Left ventricle myocardium superior (tissue), 1 donor: ENCODE measurements at places on chromosomes 4 and X. TPM values are rescaled to one million over a fixed set of nuclear protein-coding genes. Genes with fewer than 3 reads are reported as not detected.

GRCh38 chr4:68905939-68906779 is 45.4 kb downstream of the UGT2A3 start:
- no peak for DNase-seq

SORBS2 gene
- total RNA-seq = 911 TPM

IL1RAPL2 gene
- total RNA-seq = not detected

- DNase-seq = no peak
Measured at GRCh38 chr4:140955641-140956040, 177.6 kb downstream of the RNF150 start.

DNA sequence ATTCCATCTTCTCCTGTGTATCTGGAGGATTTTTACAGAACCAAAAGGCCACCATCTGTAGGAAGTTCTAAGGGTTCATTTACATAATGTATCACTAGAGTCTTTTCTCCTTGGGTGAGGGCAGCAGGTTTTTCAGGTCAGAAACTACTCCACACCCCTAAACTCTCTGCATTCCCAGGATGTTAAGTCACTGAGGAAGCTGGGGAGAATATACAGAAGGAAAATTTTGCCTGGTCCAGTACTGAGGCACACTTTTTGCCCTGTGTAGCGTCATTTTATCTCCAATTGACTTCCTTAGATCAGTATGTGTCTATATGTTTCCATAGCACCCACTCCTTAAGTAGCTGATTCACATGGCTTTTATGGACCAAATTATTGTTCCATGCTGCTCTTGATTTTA is 17.0 kb downstream of the XKRX start:
- no peak for DNase-seq

XG gene
- total RNA-seq = 0.32 TPM

DNA sequence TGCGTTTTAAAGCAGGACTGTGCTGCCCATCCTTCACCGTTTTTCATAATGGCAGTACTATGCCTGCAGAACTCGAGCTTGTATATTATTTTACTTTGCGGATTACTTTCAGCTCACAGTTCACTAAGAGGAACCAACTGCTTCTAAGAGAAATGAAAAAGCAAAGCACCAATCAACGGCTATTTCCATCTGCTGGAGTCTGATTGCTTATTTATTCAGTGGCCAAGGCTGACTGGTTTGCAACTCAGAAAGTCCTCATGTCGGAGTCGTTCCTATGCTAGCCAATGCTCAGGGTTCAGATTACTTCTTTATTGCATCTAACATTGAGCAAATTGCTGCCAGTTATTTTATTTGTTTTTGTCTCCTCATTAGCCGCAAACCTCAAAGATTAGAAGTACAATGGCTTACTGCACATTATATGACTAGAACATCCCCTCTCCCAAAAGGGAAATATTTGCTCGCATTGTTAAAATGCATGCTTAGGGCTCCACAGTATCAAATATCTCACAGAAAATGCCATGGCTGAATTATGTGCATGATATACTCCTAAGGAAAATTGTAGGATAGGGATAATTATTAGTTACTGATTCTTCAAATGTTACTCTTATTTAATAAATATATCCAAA is 1628.2 kb upstream of the ADGRL3 start:
- DNase-seq = no peak

- peak; percentile 32 for DNase-seq
Measured at GRCh38 chr4:153151535-153152455, 52.4 kb upstream of the TRIM2 start.

GRCh38 chr4:108902769-108903168 is 139.9 kb upstream of the ETNPPL start:
- DNase-seq = no peak

GRCh38 chr4:67785528-67785927 is 31.3 kb upstream of the GNRHR start:
- no peak for DNase-seq

- DNase-seq = no peak
Measured at GRCh38 chr4:39043058-39043860, 11.1 kb upstream of the TMEM156 start.

HDX gene
- total RNA-seq = 0.99 TPM

DNA sequence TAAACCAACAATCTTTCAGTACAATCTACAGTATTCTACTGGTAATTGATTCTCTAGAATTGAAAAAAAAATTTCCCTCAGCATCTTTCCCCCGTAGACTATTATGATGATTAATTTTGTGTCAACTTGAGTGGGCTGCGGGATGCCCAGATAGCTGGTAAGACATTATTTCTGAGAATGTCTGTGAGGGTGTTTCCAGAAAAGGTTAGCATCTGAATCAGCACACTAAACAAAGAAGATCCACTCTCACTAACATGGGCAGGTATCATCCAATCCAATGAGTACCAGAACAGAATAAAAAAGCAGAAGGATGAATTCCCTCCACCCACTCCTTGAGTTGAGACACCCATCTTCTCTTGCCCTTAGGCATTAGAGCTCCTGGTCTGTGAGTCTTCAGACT is 186.1 kb upstream of the MAB21L2 start:
- no peak for DNase-seq

- DNase-seq = no peak
Measured at GRCh38 chr4:23266401-23266800, 573.7 kb downstream of the GBA3 start.

HPSE gene
- total RNA-seq = 1.3 TPM

TMEM175 gene
- total RNA-seq = 19.8 TPM

GRCh38 chr4:78553529-78554060 is 2.0 kb downstream of the ANXA3 start:
- DNase-seq = no peak
